ENCODE measurements at places on chromosomes 12 and 14.

GRCh38 chr12:89439941-89440340 lies 84.7 kb downstream of the GALNT4 start:
- DNase-seq, result no peak

DNA sequence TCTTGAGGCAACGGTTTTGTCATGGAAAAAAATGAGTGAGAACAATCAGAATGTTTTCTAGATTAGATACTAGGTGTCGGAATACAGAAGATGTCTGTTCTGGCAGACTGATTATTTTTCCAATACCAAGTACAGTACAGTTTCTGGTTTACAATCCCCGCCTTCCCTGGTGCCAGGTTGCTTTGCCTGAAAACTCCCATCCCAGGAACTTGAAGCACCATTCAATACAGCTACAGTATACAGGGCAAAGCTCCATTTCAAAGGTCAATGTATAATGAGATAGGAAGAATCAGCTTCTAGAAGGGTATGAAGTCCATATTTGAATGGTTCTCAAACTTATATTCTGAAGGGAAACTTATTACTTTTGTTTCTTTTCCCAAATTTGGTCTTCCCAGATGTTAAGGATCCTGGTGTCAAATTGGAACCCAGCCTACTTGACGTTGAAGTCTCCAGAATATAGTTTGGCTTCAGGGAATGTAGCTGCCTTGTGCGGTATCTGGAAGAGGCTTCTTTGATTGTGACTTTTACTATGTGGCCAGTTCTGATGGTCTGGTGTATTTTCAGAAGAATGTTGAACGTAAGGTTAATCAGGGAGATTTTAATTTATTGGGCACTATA lies 238.0 kb upstream of the ATP2B1 start:
- no peak for DNase-seq

DNA sequence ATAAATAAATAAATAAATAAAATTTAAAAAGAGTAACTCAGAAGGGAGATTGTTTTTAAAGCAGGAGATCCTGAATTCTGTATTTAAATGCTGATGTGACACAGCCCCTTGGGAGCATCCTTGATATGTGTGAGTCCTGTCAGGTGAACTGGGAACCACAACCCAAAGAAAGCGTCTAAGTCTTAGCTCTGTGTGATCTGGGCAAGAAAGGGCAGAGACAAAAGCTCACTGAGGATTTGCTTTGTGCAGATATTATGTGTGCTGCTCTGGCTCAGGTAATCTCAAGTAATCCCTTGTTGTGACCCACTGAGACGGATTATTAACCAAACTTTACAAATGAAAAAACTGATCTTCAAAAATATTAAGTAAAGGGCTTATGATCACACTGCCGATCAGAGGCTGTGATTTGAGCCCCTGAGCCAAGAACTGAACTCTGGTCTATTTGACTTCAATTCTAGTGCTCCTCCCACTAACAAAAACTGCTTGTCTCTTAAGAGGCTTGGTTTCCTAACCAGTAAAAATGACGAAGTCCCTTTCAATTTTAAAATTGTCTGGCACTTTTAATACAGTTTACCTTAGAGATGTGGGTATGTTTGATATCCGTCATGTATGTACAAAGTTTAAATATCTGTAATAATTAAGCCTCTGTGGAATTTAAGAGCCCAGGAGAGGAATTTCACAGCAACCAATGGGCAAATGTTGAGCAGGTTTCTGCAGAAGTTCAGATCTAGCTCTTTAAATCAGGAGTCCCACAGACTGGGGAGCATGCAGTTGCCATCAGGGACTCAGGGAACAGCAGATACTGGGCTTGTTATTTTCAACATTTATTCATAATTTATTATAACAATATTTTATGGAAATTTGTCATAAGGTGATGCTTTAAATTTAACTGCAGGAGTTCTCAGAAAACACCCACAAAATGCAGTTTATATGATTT lies 46.1 kb downstream of the CPM start:
- no peak for DNase-seq

- no peak for DNase-seq
Observed at GRCh38 chr12:49014547-49014946, 4.0 kb downstream of the PRKAG1 start.

- DNase-seq, result no peak
Observed at GRCh38 chr14:47179906-47180305, 495.5 kb downstream of the MDGA2 start.

- DNase-seq, result no peak
Observed at GRCh38 chr12:53467082-53467481, 15.2 kb downstream of the PCBP2 start.

DNA sequence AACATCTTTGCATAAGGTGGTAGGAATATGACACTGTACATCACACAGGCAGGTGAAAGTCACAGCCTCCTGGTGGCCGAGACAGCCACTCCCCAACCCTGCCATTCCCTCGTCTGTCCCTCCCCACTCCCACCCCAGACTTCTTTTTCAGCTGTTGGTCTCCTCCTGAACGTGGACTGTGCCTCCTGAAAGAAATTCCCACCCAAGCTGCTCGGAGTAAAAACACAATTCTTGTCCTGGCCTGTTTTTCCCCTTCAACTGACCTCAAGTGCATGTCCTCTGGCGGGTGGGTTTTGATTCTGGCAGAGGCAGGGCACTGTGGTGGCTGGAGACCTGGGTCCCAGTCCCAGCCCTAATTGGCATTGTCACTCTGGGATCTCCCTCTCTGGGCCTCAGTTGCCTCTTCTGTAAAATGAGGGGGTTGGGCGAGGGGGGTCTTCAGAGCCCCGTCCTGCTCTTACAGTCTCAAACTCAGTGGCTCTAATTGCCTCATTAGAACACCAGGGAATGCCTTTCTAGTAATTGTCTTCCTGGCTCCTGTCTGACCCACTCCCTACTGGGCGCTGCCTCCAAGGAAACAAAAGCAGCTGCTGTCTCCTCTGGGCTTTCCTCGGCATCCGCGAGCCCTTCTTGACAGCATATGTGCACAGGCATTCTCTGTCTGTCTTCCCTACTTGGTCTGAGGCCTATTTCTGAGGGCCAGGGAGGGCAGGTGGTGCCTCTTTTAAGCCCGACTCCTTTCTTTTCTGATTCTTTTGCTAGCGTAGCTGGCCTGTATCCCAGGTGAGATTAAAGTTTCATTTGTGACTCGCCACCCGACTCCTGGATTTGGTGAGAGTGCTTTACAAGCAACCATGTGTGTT lies 186.6 kb upstream of the RMST start:
- peak; percentile 66 for DNase-seq

- peak; percentile 12 for DNase-seq
Observed at GRCh38 chr12:119649202-119649808, 18.6 kb upstream of the PRKAB1 start.

DNA sequence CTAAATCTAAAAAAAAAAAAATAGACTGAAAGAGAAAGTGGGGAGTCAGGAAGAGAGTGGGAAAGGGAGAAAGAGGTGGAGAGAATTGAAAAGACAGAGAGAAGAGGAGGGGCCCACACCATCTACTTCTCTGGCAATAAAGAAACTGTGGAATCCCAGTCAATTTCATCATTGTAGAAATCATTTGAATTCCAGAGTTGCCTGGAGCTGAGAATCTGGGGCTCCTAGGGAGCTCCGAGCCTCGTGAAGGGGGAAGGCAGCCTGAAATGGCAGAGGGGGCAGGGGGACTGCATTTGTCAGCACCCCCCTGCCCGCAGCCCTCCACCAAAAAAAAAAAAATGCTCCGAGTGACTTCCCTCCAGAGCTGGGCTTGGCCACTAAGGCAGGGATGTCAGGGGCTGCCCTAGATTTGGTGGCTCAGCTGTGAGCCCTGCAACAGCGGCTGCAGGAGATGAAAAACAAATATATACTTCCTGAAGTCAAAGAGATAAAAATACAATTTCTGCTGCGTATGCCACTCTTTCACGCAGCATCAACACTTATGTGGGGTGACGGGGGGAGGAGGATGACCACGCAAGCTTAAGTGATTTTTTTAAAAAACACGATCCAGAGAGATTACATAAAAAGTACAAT lies 80.5 kb downstream of the BCL11B start:
- peak; percentile 45 for DNase-seq

GRCh38 chr14:81303258-81303935 lies 82.6 kb upstream of the GTF2A1 start:
- no peak for DNase-seq

GRCh38 chr14:70886421-70887206 lies 20.6 kb upstream of the PCNX1 start:
- no peak for DNase-seq

- peak; percentile 39 for DNase-seq
Observed at GRCh38 chr14:50785457-50786063, 45.4 kb downstream of the NIN start.

DNA sequence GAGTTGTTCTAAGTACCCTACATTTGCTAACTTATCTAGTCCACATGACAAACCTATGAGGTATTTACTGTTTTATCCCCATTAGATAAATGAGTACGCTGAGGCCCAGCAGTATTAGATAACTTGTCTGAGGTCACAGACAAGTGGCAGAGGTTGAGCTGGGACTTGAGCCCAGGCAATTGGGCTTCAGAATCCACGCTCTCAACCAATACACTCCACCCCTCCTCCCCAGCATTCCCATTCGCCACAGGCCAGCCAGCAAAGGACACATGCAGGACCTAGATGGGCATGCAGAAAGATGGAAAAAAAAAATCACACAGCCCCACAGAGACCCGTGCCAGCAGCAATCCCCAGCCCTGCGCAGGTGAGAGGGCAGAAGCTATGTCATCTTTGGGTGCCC lies 12.4 kb downstream of the HDAC7 start:
- DNase-seq, result no peak

GRCh38 chr12:24948757-24949722 lies at the start of gene BCAT1:
Gene BCAT1, minus strand, starts transcription at chr12:24949101. Its CDS starts 169 bp downstream, at chr12:24948932.
- peak; percentile 72 for DNase-seq

DNA sequence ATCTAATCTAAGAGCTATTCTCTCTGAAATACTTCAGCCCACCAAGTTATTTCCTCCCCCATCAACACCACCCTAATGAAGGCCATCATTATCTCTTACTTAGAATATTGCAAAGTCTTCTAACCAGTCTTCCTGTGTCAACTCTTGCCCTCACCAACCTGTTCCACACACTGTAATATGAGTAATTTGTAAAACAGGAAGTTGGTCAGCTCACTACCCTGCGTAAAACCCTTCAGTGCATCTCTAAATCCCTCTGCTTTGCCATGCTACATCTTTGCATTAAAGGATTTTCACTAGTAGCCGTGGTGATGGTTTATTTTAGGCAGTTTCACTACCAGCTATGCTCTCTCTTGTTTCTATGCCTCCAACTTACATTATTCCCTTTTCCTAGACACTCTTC lies 70.0 kb downstream of the KIF21A start:
- DNase-seq, result no peak

- no peak for DNase-seq
Observed at GRCh38 chr12:125331342-125332052, 266.3 kb downstream of the AACS start.

DNA sequence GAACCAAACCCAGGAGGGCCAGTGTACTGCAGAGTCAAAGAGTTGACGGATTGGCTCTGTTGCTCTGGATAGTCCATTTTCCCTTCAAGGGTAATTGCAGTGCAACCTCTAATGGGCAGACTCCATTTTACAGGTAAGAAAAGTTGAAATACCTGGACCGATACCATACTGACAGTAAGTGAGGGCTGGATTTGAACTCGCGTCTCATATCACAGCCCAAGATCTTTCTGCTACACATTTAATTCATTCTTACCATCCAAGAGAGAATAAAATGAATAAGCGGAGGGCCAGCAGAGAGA lies 356 bp upstream of the ZC3H14 start:
- DNase-seq, result no peak

GRCh38 chr12:19909418-19909817 lies 458.9 kb upstream of the PDE3A start:
- no peak for DNase-seq

DNA sequence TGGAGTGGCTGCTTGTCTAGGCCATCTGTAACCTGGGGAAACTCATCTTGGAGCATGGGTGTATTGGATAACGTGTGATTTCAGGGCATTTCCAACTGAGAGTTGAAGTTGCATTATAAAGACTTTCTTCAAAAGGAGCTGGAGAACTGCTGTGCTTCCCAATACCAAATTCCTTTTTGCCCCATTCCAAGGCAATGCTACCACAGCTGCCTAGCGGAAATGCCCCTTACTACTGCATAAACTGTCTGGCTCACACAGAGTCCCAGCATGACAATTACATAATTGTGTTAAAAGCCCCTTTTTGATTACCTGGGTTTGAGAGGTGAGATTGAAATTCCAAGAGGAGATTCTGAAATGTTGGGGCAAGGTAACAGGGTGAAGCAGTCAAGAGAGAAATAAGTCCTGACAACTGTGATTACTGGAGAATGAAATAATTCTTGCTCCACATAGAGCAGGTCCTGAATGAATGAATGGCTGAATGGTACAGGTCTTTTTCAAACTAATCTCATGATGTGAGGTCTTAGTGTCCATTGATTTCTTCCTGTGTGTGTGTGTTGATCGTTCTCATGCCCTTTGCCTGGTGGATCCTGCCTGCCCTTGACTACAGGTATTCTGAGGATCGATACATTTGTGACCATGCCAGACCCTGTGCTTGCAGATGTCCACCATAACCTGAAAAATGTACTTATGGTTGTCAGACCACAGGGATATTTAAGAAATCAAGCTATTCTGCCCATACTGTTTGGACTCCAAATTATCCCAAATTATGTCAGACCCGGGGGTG lies 386.5 kb downstream of the GRIN2B start:
- DNase-seq, result no peak

DNA sequence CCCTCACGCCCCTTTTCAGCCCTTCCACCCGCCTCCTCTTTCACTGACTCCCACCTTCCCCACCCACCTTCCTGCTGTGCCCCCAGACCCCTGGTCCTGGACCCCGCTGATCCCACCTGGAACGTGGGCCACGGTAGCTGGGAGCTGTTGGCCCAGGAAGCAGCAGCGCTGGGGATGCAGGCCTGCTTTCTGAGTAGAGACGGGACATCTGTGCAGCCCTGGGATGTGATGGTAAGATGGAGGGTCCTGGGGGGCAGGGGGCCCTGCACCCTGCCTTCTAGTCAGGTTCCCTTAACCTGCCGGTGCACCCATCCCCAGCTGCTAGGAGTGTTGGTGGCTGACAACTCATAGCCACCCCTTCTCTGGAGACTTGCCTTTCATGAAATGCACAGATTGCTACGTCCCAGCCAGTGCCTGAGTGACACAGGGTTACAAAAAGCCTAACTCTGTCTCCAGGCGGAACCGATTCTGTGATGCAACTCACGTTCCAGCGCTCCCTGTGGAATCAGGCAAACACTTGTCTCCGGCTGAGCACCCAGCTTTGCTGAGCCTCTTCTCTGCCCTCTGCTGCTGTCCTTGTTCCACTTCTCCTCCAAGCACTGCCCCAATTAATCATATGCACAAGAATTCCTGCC lies 15.0 kb upstream of the OAS2 start:
- peak; percentile 76 for DNase-seq

GRCh38 chr12:91335699-91336098 lies 153.1 kb upstream of the DCN start:
- no peak for DNase-seq

Data from brain (organoid and tissue), 16 donors.